ENCODE measurements at places on chromosomes 16 and 17.

GRCh38 chr16:66776457-66776856, 24.9 kb downstream of the TERB1 start:
- DNase-seq: no peak

DNA sequence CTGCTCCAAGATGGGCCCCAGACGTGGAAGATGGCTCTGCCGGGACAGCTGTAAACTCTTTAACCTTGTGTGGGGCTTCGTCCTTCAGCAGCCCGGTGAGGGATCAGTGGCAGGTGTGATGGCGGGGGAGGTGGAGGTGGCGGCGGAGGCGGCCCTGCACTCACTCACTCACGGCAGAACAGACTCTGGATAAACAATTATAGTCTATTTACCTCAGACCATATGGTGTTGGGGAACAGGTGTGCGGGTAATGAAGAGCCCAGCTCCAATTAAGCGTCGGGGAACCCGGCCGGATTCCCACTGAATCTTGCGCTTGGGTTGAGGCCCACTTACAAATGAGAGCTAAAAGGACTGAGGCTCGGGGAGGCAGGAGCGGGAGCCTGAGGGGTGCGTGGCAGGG, 104.3 kb upstream of the SDK2 start:
- DNase-seq: no peak

DNA sequence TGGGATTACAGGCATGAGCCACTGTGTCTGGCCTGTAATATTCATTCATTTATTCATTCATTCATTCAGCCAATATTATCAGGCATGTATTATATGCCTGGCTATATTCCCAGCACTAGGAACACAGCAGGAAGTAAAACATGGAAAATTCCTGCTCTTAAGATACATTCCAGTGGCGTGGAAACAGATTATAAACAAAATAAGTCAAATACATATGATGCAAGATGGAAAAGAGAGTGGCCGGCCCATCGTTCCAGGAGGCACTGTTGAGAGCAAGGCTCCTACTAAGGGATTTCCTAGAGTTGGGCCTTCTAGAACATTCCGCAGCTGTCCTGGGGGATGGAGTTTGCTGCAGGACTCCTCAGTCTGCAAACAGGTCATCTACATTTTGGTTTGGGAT, 17.7 kb downstream of the ADCY9 start:
- no peak for DNase-seq

DNA sequence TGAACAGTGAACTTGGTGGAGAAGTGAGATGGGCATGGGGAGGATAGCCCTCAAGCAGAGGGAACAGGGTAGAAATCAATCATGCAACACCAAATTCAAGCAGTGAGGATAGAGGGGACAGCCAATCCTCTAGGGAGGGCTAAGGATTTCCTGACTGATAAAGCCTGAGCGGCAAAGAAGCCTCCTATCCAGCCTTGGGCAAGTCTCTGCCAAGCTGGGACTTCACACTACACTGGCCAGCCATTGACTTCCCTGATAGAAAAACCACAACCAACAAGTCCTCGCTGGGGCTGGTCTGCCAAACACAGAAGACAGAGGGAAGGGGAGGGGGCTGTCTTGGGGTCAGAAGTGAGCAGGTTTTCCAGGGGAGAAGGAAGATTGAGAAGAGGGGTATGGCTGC, 2.5 kb upstream of the FBXL19 start:
- DNase-seq: no peak

- DNase-seq: peak; percentile 75
Observed at GRCh38 chr16:66911112-66911511, 7.6 kb downstream of the CDH16 start.

GRCh38 chr16:88760424-88761142, 24.4 kb downstream of the PIEZO1 start:
- DNase-seq: no peak

DNA sequence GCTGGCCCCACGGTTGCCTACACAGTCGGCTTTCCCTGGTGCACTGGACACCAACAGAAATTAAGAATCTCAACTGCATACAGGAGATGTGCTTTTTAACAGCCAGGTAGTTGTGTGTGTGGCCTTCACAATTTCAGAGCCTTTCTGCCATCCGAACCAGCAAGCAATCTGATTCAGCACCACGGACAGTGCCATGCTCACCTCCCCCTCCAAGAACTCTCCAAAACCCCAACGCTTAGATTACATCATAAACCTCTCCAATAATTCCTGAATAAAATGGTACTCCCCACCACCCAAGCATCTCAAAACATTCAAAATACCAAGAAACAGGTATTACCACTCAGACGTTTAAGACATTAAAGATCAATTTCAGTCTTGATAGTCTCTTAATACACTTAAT, 31.8 kb downstream of the USP7 start:
- DNase-seq: peak; percentile 24

DNA sequence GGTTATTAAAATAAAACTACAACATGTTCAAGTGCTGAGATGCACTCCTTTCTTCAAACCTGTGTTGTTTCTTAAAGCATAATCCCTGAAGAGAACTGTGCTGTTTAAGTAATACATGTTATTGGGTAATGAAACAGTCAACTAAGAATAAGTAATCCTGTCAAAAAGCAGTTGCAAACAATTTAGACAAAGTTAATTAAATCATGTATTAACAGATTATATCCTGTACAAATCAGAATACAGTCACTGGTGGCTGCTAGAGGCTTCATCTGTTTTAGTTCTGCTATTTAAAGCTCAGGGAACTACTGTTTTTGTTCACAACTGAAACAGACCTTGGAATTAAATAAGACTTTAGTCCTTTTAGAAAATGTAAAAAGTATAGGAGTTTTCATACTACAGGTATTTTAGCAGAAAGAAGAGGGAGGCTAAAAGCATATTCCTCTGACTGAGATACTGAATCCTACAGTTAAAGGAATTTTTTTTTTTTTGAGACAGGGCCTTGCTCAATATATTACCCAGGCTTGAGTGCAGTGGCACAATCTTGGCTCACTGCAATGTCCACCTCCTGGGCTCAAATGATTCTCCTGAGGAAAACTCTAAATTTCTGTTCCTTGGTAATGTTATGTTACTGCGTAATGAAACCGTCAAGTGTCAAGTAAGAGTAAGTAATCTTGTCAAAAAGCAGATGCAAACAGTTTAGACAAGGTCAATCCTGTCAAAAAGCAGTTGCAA, 27.3 kb upstream of the ITGA2B start:
- DNase-seq: no peak

- peak; percentile 42 for DNase-seq
Observed at GRCh38 chr16:61792194-61792909, 243.9 kb downstream of the CDH8 start.

DNA sequence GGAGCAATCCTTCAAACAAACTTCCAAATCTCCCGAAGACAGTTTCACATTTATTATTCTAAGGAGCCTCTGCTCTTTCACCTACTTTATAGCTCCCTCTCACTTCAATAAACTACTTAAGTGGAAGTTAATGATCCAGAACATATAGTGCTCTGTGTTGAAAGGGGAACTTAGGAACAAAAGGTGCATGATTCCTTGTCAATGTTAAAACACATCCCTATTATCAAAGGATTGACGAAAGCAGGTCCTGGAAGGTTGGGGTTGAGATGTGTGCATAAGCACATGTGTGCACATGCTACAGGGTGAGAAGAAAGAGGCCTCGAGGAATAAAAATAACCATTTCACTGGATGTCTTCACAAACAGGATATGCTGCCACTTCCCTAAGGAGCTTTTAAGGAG, 170.3 kb downstream of the SLC39A11 start:
- DNase-seq: no peak

GRCh38 chr16:87560428-87561199, 41.7 kb upstream of the JPH3 start:
- DNase-seq: no peak

DNA sequence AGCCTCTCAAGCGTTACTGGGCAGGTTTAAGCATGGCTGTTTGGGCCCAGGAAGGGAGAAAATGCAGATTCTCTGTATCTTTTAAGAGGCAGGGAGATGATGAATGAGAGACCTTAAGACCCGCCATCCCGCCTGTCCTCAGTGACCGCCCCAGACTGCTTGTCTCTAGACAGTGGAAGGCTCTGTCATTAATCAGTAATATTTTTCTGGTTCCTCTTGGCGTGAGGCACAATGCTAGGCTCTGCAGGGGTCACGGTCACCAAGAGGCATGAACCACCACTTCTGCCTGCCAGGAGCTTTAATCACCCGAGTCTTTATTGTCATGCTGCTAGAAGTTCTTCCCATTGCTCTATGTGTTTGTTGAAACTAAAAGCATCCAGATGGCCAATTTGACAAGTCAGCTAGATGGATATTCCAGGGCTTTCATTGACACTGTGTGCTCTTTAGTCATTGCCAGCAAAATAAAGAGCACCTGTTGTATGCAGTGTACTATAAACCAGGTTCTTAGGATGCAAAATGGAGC, 3.2 kb downstream of the SLC6A2 start:
- DNase-seq: no peak

- DNase-seq: peak; percentile 89
Observed at GRCh38 chr17:74430706-74431567, 951 bp upstream of the GPRC5C start.

GRCh38 chr17:5464717-5465507, 3.9 kb downstream of the DHX33 start:
- DNase-seq: no peak

DNA sequence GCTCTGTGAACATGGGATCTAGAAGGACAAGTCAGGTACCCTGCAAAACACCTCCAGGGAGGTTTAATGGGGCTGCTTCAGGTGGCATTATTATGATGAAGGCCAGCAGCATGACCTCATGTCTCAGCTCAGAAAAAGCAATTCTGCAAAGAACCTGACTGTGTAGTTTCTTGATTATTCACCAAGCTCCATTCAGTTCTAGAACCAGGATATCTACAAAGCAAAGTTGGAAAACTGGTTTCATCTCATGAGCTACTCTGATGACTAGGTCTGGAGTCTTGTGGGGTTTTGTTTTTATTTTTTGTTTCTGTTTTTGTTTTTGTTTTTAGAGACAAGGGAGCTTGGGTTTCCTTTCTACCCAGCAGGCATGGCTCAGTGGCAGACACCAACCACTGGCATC, 19.0 kb upstream of the LRRC37A3 start:
- DNase-seq: no peak

- no peak for DNase-seq
Observed at GRCh38 chr16:7321661-7322060, 11.0 kb upstream of the RBFOX1 start.

DNA sequence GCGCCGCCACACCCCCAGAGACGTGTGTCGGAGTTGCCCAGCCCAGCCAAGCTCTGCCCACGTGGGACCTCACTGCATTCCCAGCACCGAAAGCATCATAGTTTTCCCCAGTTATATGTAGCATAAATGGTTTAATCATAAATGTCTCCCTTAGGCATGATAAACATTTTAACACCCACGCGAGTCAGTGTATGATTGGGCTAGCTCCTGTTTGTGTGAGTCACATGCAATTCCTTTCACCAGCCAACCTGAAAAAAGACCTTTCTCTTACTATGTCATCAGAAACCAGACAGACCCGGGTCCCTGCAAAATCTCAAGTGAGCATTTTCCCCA, 9.2 kb downstream of the TAF1C start:
- peak; percentile 34 for DNase-seq

GRCh38 chr17:40179923-40180659, 2.8 kb downstream of the RAPGEFL1 start:
- DNase-seq: peak; percentile 67

DNA sequence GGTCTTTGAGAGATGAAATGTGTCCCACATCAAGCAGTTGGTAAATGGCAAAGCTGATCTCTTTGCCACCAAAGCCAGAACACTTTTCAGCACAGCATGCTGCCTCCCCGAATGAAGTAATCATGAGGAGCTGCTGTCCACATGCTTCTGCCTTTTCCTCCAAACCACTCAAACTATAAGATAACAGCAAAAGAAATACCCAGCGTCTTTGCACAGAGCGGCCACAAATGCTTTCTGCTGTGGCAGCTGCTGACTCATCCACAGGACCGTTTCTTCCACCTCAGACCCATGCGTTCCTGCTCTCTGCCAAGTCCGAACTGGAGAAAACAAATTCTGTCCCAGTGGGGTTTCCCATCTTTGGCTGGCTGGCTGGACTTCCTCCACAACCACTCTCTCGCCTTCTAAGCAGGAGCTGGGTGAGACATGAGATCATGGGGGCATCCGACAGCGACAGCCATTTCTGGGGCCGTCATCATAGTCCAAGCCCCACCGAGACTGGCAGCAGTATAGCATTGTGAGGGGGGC, 27.1 kb downstream of the TBC1D3B start:
- DNase-seq: peak; percentile 23

GRCh38 chr17:5883775-5884665, 186.2 kb upstream of the WSCD1 start:
- peak; percentile 97 for DNase-seq

DNA sequence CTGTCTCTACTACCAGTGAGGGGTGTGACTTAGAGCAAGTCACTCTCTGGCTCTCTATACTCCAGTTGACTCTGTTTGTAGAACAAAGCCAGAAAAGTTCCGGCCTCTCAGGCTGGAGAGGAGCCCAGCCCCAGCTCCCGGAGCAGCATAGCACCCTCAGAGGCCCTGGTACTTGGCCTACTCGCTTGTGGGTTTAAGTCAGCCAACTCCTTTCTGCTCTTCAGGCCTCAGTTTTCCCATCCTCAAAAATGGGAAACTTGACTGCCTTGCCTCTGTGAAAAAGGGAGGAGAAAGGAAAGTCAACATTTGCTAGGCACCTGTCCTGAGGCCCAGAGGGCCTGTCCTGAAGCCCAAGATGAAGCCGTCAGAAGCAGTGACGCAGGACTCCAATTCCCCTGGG, 1.1 kb downstream of the CHST6 start:
- no peak for DNase-seq

DNA sequence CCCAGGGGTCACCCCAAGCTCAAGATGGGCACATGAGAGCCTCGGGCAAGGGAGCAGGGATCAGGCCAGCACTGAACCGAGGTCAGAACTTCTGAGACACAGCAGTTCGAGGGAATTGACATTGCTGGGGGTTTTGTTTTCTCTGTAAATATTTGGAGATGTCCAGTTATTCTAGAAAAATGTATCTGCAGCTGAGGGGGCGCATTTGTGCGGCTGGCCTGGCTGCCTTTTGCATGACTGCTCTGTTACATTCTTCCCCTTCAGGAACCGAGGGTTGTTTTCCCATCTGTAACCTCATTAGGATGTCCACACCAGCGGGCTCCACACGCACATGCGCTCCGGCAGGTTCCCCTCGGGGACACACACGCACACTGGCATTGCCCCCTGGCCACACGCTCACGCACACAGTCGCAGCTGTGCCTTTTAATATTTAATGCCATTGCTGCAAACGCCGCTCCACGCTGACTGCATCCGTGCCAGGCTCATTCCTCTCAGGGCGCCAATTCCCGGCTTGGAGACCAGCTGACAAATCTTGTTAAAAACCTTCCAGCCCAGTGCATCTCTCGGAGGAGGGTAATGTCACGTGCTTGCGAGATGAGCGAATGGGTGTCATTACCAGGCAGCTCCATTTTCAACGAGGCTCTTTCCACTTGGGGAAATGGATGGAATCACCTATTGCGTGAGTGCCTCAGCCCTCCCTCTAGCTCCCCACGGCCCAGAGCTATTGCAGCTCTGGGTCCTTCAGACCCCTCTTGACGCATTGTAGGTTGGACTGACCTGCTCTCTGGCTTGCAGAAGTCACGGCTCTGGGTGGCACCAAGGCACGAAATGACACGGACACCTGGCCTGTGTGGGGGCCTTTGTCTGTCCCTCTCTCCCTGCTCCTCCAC, 13.1 kb downstream of the CCR7 start:
- DNase-seq: no peak
